ENCODE measurements at places on chromosomes 16 and 17.

DNA sequence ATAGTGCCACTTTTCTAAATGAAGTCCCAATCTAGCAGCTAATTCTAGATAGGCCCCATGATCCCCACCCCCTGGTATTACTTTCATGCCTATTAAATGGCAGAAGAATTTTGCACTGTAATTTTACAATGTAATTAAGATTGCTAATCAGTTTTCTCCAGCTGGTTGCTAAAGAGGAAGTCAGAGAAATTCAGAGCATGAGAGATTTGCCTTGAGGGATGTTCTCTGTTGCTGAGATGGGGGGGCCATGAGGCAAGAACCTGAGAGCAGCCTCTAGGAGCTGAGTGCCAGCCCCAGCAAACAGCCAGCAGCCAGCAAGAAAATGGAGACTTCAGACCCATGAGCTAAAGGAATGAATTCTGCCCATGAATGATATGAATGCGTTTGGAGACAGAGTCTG, 38.9 kb downstream of the SHCBP1 start:
- peaks cover 9% of the 10 kb centered on the region for H3K36me3 ChIP-seq
- DNase-seq, result no peak
- no peak overlapping the region for H3K4me3 ChIP-seq
- H3K4me1 ChIP-seq, result no peaks in the 10 kb centered on the region
- no peaks in the 10 kb centered on the region for H3K27me3 ChIP-seq

- H3K4me3 ChIP-seq, result no peak overlapping the region
- H3K27me3 ChIP-seq, result no peaks in the 10 kb centered on the region
- H3K4me1 ChIP-seq, result no peaks in the 10 kb centered on the region
- no peak overlapping the region for H3K27ac ChIP-seq
- DNase-seq, result no peak
Measured at GRCh38 chr17:4064366-4064765, 78.5 kb downstream of the ZZEF1 start.

DNA sequence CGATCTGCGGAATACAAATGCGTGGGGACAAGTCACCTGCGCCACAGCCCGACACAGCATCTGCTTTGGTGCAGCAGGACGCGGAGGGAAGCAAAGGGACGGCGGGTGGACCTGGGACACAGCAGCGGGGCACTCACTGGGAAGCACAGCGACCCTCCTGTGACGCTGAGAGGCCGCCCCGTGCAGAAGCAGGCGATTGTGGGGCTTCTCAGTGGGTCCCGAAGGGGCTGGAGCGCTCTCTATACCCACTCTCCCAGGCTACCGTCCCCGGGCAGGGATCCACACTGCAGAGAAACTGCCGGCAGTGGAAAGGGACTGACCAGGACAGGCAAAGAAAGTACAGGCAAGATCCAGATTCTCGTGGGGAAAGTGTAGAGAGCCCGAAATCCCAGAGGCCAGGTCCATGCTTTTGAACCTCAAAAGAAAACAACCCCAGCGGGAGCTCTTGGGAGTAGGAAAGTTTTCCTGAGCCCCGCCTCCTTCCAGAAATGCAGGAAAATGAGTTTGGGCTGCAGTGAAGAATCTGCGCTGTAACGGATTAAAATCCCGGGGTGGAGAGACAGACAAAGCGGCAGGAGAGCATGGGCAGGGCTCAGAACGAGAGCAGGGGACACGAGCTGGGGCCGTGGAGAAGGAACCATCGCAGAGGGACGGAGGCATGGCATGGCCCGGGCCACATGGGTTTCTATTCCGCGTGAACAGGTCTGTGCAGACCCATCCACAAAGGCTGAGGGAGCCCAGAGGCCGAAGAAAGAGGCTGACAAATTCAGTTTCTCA, 12.7 kb downstream of the COX4I1 start:
- H3K36me3 ChIP-seq, result no peaks in the 10 kb centered on the region
- no peak overlapping the region for H3K4me3 ChIP-seq
- H3K27ac ChIP-seq, result no peak overlapping the region
- H3K4me1 ChIP-seq, result no peaks in the 10 kb centered on the region
- H3K27me3 ChIP-seq, result peaks cover 27% of the 10 kb centered on the region

GRCh38 chr17:21419299-21420239, 43.4 kb downstream of the KCNJ12 start:
- peaks cover 3% of the 10 kb centered on the region for H3K4me1 ChIP-seq
- H3K4me3 ChIP-seq, result no peak overlapping the region
- H3K27ac ChIP-seq, result no peak overlapping the region
- H3K27me3 ChIP-seq, result no peaks in the 10 kb centered on the region

GRCh38 chr17:75612906-75613626, 20.2 kb upstream of the SMIM5 start:
- no peak overlapping the region for H3K27ac ChIP-seq
- H3K27me3 ChIP-seq, result no peaks in the 10 kb centered on the region
- DNase-seq, result no peak
- H3K4me3 ChIP-seq, result no peak overlapping the region

DNA sequence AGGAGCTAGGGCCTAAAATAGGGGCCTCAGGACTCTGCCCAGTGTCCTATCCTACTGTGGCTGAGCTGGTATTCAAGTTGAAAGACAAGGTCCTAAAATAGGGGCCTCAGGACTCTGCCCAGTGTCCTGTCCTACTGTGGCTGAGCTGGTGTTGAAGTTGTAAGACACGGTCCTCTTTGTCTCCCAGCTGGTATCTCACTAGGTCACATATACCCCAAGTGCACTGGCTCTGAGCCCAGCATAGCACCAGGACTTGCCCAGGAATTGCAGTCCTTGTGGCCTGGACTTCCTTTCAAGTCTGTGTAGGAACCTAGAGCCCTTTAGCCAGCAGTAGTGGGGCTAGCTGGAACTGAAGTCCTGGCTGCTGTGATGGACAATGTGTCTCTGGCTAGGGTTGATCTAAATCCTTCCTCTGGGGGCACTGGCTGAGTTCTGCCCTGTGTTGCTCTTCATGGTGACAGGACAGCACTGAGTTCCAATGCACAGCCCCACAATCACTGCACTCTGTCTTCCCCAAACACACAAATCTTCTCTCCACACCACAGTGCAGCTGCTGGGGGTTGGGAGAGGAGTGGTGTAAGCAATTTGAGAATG, 260.5 kb downstream of the HAPSTR1 start:
- H3K27me3 ChIP-seq, result no peaks in the 10 kb centered on the region
- H3K4me3 ChIP-seq, result no peak overlapping the region
- H3K27ac ChIP-seq, result no peak overlapping the region
- no peaks in the 10 kb centered on the region for H3K4me1 ChIP-seq
- H3K36me3 ChIP-seq, result no peaks in the 10 kb centered on the region

DNA sequence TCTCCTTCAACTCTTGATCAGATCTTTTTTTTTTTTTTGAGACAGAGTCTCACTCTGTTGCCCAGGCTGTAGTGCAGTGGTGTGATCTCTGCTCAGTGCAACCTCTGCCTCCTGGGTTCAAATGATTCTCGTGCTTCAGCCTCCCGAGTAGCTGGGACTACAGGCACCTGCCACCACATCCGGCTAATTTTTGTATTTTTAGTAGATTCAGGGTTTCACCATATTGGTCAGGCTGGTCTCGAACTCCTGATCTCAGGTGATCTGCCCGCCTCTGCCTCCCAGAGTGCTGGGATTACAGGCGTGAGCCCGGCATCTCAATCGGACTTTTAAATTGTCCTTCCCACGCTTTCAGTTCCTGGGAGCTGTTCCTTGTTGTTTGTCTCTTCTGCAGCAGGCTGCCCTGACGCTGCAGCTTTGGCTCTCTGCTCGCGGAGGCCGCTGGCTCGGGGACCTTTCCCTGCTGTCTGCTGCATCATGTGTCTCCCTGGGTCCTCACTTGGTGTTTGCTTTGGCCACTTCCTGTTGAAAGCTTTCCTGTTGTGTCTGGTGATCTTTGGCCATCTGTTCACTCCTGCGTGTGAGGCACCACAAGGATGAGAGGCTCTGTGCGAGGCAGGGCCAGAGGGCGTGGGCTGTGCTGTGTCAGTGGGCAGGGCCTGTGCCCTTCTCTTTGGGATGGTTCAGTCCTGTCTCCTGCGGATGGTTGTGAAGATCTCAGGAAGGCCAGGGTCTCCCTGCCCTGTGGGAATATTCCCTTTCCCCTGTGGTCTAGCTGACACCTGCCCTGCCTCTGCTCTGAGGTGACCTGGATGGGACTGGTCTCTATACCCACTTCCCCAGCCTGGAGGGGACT, 18.4 kb upstream of the CAPN15 start:
- no peak overlapping the region for H3K27ac ChIP-seq
- H3K4me1 ChIP-seq, result no peaks in the 10 kb centered on the region
- DNase-seq, result no peak
- no peak overlapping the region for H3K4me3 ChIP-seq
- no peaks in the 10 kb centered on the region for H3K27me3 ChIP-seq

- no peak overlapping the region for H3K4me3 ChIP-seq
- no peaks in the 10 kb centered on the region for H3K36me3 ChIP-seq
Measured at GRCh38 chr16:86826941-86827340, 248.6 kb downstream of the FOXL1 start.

- no peaks in the 10 kb centered on the region for H3K36me3 ChIP-seq
- no peaks in the 10 kb centered on the region for H3K4me1 ChIP-seq
- H3K27me3 ChIP-seq, result peaks cover 64% of the 10 kb centered on the region
- peak; percentile 82 for DNase-seq
Measured at GRCh38 chr16:87603684-87604633, 1.7 kb downstream of the JPH3 start.

DNA sequence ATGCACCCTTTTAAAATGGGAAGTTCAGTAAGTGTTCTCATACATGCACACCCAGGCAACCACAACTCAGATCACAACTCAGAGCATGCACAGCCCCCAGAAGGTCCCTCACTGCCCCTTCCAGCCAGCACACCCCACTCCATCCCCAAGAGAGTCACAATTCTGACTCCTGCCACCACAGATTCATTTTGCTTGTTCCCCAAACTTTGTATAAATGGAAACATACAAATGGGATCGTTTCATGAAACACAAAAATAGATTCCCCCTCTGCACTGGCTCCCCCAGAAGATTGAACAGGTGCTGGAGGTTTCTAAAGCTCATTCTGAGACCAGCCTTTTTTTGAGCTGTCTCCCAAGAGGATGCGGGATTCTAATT, 3.3 kb upstream of the TNFRSF13B start:
- peaks cover 20% of the 10 kb centered on the region for H3K27me3 ChIP-seq
- no peak for DNase-seq
- H3K36me3 ChIP-seq, result no peaks in the 10 kb centered on the region
- peaks cover 5% of the 10 kb centered on the region for H3K4me1 ChIP-seq

DNA sequence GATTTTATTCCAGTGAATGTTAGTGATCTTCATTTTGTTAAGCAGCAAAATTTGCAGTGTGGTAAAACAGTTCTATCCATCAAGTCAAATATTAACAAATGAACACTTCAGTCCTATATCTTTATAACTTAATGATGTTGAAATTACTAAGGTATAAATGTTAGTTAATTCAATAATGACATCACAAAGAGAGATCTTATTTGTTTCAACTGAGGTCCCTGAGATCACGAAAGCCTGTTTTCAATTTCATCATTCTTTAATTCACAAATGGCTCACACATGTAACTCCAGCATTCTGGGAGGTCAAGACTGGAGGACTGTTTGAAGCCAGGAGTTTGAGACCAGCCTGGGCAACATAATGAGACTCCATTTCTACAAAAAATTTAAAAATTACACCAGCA, 13.9 kb downstream of the SMURF2 start:
- peaks cover 60% of the 10 kb centered on the region for H3K4me1 ChIP-seq
- H3K27ac ChIP-seq, result peak overlapping the region; percentile 36
- DNase-seq, result no peak

DNA sequence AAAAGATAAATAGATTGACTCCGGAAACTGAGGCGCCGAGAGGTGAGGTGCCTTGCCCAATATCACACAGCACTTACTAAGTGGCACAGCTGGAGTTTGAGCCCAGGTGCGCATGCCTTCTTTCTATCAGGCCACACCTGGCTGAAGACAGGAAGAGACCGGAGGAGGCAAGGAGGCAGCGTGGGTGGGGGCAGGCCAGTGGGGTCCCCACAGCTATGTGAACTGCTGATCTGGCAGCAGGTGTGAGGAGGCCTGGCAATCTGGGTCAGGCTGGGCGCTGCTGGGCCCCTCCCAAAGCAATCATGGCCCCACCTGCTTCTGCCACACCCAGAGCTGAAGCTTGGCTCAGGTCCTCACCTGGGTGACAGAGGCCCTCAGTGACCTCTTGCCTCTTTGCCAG, 1.9 kb upstream of the GDPD3 start:
- no peak overlapping the region for H3K4me3 ChIP-seq
- no peaks in the 10 kb centered on the region for H3K27me3 ChIP-seq
- no peak for DNase-seq

- no peak overlapping the region for H3K27ac ChIP-seq
- no peak overlapping the region for H3K4me3 ChIP-seq
- peaks cover 10% of the 10 kb centered on the region for H3K27me3 ChIP-seq
- no peaks in the 10 kb centered on the region for H3K36me3 ChIP-seq
Measured at GRCh38 chr16:88118376-88118775, 167.1 kb downstream of the BANP start.

- no peaks in the 10 kb centered on the region for H3K4me1 ChIP-seq
- no peak overlapping the region for H3K27ac ChIP-seq
- no peaks in the 10 kb centered on the region for H3K36me3 ChIP-seq
- DNase-seq, result no peak
Measured at GRCh38 chr17:77746393-77746792, 212.1 kb upstream of the TNRC6C start.

DNA sequence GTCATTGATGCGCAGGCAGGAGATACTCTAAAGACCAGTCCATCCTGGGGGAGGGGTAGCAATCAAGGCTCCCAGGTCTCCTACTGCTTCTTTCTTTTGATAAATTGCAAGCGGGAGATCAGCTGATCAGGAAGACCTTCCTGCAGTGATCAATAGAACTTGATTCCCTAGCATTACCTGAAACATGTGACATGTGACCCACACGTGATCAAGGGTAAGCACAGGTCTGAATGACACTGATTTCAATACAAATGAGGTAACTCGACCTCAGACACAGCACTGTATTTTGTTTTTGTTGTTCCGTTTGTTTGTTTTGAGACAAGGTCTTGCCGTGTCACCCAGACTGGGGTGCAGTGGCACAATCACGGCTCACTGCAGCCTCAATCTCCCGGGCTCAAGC, 39.6 kb upstream of the MLYCD start:
- DNase-seq, result no peak
- no peaks in the 10 kb centered on the region for H3K36me3 ChIP-seq
- peaks cover 12% of the 10 kb centered on the region for H3K27me3 ChIP-seq
- H3K27ac ChIP-seq, result no peak overlapping the region

GRCh38 chr16:9683677-9684076, 498.6 kb downstream of the GRIN2A start:
- H3K4me1 ChIP-seq, result no peaks in the 10 kb centered on the region
- H3K27me3 ChIP-seq, result no peaks in the 10 kb centered on the region
- DNase-seq, result no peak
- H3K36me3 ChIP-seq, result no peaks in the 10 kb centered on the region

DNA sequence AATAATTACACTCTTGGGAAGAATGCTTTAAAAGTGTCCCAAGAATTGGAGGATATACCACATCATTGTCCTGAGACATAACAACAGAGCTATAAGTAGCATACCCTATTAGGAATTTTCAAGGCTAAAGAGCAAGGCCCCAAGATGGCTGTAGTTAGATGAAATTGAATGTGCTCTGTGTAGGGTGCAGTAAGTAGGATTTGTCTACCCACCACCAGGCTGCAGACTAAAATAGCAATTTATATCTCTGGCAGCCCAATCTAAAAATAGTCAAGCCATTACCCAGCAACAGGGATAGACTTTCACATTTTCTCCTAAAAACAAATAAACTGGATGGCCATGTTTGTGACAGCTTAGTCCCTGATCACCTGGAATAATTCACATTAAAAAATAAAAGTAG, 5.6 kb downstream of the MMD start:
- no peaks in the 10 kb centered on the region for H3K27me3 ChIP-seq
- peaks cover 12% of the 10 kb centered on the region for H3K4me1 ChIP-seq
- no peak overlapping the region for H3K27ac ChIP-seq

- DNase-seq, result no peak
- H3K27ac ChIP-seq, result no peak overlapping the region
- H3K4me3 ChIP-seq, result no peak overlapping the region
- no peaks in the 10 kb centered on the region for H3K4me1 ChIP-seq
- no peaks in the 10 kb centered on the region for H3K27me3 ChIP-seq
Measured at GRCh38 chr17:6107791-6108190, 37.6 kb downstream of the WSCD1 start.

Measured in osteoblast (primary cell).